ENCODE measurements at places on chromosomes 7 and 10.

GRCh38 chr7:158259141-158259540 lies 328.5 kb downstream of the PTPRN2 start:
- DNase-seq: no peak

- no peak for DNase-seq
Observed at GRCh38 chr10:34504534-34504933, 310.6 kb downstream of the PARD3 start.

DNA sequence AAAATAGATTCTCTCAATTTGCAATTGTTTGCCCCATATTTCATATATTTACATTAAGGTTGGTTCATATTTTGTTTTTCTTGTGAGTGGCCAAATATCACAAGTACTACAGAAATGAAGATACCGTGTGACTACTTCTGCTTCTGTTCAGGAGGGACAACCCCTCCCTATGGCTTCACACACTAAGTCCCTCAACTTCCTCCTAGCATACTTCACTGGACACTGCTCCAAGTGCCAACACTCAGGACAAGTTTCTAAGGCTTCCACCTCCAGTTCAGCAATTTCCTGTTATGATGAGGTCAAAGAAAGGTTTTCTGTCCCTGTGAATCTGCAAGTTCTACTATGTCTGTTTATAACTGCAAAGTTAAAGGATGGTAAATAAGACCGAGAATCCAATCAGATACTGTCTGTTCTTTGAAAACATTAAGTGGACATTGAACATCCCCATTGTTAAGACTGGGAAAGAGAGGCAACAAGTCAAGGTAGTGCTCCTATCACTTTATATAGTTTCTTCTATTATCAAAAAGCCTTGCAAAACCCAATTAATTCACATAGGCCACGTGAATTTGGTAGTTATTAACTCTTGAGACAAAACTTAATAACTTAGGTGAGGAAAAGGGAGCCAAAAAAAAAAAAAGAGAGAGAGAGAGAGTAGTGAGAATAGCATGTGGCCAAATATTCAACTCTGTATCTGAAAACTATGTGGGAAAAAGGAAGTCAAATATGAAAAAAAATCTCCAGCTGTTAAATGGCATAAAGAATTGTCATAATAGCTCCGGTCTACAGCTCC lies 81.3 kb upstream of the DKK1 start:
- DNase-seq: no peak

GRCh38 chr7:75842836-75843446 lies 29.3 kb upstream of the CCL24 start:
- peak; percentile 54 for DNase-seq

DNA sequence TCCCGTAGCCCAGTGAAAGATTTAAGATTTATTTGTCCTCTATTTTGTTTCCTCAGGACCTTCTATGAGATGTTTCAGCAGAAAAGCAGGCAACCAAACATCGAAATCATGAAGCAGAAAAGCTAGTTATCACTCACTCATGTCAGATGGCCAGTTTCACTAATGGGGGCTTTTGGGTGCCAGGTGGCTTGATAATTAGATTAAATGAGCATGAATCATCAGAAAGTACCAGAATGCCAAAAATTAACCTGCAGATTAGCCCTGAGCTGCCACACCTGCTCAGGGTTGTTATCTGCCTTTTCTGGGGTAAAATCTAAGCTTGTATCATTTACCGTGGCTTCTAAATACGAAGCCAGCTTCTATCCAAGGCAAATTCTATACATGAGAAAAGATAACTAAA lies 1017.5 kb downstream of the XPNPEP1 start:
- DNase-seq: no peak

DNA sequence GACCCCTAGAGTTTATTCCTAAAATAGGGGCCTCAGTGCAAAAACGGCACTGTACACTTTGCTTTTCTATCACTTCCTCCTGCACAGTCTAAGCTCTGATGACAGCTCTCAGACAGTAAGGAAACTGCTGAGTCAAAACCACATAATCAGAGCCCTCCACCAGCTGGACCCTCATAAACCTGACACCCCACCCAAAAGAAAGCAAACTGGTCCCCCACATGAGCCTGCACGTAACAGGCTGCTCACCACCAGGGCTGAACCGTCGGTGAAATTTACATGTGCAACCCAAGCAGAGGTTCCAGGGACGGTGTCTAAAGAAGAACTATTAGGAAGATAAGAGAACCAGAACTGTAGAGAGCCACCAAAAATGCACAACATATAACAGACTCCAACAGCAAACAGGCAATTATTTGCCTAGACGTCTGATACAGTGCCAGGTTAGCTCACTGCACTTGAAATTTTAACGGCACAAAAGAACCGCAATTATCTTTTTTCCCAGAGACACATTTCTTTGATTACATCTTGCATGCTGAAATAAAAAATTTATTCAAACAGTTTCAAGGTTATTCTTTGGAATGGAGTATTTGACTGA lies 19.6 kb downstream of the SGMS1 start:
- DNase-seq: no peak

- no peak for DNase-seq
Observed at GRCh38 chr10:72890086-72890485, 3.5 kb upstream of the OIT3 start.

GRCh38 chr10:110493832-110494426 lies 3.8 kb upstream of the DUSP5 start:
- DNase-seq: no peak

DNA sequence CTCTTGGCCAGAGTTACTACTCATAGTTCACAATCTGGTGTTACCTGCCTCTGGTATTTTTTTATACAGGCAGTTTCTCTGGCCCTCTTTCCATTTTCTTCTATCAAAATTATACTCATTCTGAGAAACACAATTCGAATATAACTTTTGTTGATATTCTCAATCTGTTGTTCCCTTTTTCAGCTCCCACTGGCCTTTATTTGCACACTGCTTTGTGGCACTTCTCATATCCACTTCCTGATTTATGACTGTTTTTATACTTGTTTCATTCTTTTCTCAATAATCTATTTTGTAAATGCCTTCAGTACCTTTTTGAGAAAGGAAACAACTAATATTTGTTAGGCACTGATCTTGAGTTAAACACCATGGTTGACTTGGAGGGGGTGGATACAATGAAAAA lies 93.8 kb upstream of the HDAC9 start:
- no peak for DNase-seq

GRCh38 chr10:122303271-122304053 lies 32.4 kb downstream of the BTBD16 start:
- DNase-seq: no peak

- DNase-seq: no peak
Observed at GRCh38 chr7:37129035-37129425, 319.6 kb downstream of the ELMO1 start.

- no peak for DNase-seq
Observed at GRCh38 chr7:29496355-29497020, 67.1 kb upstream of the PRR15 start.

DNA sequence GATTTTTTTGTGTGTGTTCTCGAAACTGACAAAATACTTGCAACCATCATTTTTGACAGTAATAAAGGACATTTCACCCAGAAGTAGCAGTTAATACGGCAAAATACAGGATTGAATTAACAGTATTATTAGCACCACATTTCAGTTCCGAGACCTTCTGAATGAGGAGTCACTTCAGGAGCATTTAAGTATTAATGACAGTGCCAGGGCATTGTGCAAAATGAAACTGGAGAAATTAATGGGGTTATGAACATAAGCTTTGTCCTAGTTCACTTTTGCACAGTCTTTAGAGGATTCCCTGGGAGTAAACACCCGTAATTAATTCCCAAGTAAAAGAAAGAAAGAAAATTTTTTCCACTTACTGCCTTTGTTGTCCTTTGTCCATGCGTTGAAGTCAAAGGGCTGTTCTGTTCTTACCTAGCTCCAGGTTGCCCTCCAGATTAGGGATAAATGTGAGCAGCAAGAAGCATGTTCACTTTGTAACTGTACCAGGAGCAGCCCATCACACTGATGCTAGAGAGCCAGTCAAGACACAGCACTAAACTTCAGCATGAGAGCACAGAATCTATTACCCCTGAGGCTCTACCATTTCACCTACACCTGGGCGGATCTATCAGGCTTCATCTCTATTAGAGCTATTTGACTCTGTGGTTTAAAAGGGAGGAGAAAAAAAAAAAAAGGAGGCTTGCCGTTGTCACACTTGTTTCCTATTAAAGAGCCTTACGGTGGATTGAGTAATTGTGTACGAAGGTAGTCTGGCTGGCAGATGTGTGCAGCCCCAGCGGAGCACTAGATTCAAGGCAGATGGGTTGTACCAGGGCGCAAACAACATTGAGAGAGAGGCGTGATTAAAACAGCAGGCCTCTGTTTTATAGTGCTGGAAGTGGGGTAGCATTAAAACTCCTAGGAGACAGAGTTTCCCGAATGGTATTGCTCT lies 297.8 kb upstream of the SEMA3A start:
- DNase-seq: peak; percentile 84

DNA sequence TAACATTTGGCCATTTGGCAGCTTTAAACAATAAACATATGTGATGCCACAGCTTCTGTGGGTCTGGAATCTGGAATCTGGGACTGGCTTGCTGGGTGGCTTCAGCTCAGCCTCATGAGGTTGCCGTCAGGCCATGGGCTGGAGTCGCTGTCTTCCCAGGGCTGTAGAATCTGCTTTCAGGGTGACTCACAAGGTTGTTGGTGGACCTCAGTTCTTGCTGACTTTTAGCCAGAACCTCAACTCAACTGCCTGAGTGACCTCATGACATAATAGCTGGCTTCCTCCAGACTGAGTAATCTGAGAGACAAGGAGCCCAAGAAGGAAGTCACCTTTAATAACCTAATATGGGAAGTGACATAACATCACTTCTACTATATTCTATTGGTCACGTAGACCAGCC lies 44.6 kb upstream of the TSPAN13 start:
- DNase-seq: peak; percentile 99

- no peak for DNase-seq
Observed at GRCh38 chr7:34365011-34365410, 293.0 kb upstream of the NPSR1 start.

GRCh38 chr7:2521952-2522591 lies 2.5 kb downstream of the LFNG start:
- DNase-seq: no peak

DNA sequence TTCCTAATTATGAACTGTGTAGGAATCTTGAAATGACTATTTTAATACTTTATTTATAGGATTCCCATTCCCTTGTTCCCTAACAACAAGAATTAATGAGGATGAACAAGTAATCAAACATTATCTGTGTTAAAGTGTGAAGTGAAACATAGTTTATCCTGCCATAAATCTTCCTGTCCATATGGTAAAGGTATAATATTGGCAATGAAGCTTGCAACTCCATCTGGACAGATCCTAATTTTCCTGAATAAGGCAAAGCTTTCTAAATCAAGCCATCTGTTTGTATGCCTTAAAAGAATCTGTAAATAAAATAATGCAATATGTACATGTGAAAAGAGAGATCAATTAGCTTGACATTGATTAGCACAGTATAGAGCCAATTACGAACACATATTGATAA lies 529.0 kb downstream of the ANKRD7 start:
- DNase-seq: no peak

GRCh38 chr10:60253484-60253883 lies 136.2 kb downstream of the ANK3 start:
- no peak for DNase-seq

GRCh38 chr10:11578802-11579255 lies 32.6 kb downstream of the USP6NL start:
- DNase-seq: no peak

GRCh38 chr7:135650831-135651573 lies 11.3 kb upstream of the STMP1 start:
- peak; percentile 77 for DNase-seq

GRCh38 chr7:24024276-24025068 lies 259.5 kb upstream of the NPY start:
- DNase-seq: no peak

DNA sequence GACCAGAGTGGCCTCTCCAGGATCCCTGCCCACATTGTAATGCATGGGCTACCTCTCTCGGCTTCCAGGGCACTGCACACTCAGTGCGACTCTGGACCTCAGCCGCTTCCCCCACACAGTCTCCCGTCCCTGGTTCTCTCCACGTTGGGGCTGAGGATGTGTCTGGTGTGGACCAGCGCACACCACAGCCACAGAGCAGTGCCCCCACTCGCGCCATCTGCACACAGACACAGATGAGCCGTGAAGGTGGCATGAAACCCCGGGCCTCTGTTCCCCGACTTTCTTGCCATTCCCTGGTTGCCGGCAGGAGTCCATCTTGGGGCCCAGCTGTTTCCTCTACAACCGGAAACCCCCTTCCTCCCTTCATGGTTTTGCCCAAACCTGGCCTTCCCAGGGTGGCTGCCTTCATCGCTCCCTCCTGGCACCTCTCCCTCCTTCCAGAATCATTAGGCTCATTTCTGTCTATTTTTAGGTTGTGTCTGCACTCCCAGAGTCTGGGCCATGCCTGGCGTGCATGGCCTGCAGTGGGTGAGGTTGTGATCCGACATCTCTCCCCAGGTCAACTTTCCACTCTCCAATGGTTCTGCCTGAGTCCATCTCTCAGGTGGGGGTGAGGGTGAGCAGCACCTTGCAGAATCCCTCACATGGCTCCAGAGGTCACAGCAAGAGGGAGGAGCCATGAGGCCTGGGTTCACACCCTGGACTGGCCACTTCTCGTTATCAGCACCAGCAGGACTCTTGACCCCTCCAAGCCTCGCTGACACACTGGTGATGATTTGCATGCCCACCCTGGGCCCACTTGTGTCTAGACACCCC lies 10.1 kb downstream of the RASGEF1A start:
- DNase-seq: no peak

GRCh38 chr10:10528563-10528910 lies 489.1 kb upstream of the CELF2 start:
- DNase-seq: no peak

- no peak for DNase-seq
Observed at GRCh38 chr7:17672783-17673182, 267.5 kb downstream of the SNX13 start.

All from GM04504 (cell line).